ENCODE measurements at places on chromosomes 11 and 22. TPM values are rescaled to one million over a fixed set of nuclear protein-coding genes. Genes with fewer than 3 reads are reported as not detected.

OR52E8 gene
- not detected for total RNA-seq

GGA1 gene
- 22.4 TPM for total RNA-seq

VSIG10L2 gene
- not detected for total RNA-seq

MYO7A gene
- total RNA-seq = 1.2 TPM

OR2D2 gene
- not detected for total RNA-seq

RFPL1 gene
- not detected for total RNA-seq

P4HA3 gene
- total RNA-seq = 51.3 TPM

UQCC3 gene
- total RNA-seq = 35.1 TPM

TMEM151A gene
- 4.0 TPM for total RNA-seq

ADM2 gene
- 0.64 TPM for total RNA-seq

OR5B12 gene
- not detected for total RNA-seq

POTEH gene
- not detected for total RNA-seq

GAL3ST1 gene
- 9.9 TPM for total RNA-seq

BTG4 gene
- total RNA-seq = not detected

CALCA gene
- not detected for total RNA-seq

ADAMTS8 gene
- 0.26 TPM for total RNA-seq

MRPL16 gene
- 67.8 TPM for total RNA-seq

HTR3A gene
- not detected for total RNA-seq

RAG2 gene
- not detected for total RNA-seq

KIRREL3 gene
- total RNA-seq = 11.6 TPM

CCDC89 gene
- not detected for total RNA-seq

DDIAS gene
- total RNA-seq = 13.3 TPM

MFRP gene
- not detected for total RNA-seq

Data from A549 treated with GW870086 at 1 μM for 4 hours (cell line).